ENCODE measurements at places on chromosomes 6 and 20.

GRCh38 chr6:121344539-121344938 is 10.3 kb upstream of the TBC1D32 start:
- DNase-seq, result no peak

GRCh38 chr20:63702036-63702665 is 5.6 kb downstream of the ARFRP1 start:
- no peak for DNase-seq

- DNase-seq, result peak; percentile 20
Observed at GRCh38 chr20:58228484-58229197, at the start of gene ANKRD60. Gene ANKRD60 (minus strand): TSS chr20:58228653. CDS start chr20:58228653, 0 bp downstream.

DNA sequence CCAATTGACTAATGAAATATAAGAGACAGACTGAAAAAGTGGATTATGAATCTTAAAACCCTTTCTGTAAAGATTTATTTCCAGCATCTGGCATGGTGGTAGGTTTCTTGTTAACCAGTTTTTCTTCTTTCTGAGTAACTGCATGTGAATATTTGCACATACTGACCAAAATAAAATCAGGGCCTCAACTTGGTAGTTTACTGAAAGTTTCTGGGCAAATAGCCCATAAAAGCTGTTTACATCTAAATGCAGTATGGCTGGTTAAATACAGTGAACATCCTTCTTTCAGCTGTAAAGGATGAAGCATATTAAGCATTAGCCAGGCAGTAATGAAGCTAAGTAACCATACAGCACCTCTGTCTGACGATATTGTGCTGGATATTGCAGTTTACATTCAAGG is 83.6 kb upstream of the EYS start:
- no peak for DNase-seq

DNA sequence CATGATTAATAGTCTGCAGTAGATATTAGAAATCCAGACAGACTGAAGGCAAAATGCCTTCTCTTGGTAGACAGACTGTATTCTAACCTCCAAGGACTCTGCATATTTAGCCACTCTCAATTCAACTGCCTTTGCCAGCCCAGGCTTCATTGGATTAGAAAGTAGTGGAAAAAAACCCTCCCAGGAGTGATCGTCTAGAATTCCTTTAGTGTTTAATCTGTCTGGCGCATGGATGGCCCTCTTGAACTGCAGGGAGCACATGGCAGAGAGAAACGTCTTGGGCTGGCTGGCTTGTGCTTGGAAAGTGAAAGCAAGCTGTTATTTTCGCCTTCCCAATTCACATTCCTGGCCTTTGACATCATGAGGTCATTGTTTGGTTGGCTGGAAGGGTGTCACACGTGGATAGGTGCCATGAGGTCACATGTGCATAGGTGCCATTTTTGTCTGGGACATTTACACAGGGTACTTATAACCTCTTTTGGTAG is 30.9 kb upstream of the NEDD9 start:
- DNase-seq, result no peak

DNA sequence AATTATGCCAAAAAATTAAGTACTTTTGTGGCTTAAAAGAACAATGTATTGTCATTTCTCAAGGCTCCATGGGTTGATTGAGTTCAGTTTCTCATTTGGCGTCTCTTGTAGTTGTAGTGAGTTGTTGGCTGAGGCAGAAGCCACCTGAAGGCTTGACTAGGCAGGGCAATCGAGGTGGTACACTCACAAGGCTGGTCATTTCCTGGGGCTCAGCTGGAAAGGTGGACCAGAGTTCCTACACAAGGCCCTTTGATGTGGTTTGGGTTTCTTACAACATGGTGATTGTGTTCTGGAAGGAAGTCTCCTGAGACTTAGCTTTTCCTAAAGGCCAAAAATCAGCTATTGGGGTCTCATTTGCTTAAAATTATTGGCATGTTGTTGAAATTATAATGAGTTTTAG is 22.6 kb downstream of the MAS1 start:
- no peak for DNase-seq

- DNase-seq, result no peak
Observed at GRCh38 chr6:158150701-158151100, 17.4 kb downstream of the SERAC1 start.

DNA sequence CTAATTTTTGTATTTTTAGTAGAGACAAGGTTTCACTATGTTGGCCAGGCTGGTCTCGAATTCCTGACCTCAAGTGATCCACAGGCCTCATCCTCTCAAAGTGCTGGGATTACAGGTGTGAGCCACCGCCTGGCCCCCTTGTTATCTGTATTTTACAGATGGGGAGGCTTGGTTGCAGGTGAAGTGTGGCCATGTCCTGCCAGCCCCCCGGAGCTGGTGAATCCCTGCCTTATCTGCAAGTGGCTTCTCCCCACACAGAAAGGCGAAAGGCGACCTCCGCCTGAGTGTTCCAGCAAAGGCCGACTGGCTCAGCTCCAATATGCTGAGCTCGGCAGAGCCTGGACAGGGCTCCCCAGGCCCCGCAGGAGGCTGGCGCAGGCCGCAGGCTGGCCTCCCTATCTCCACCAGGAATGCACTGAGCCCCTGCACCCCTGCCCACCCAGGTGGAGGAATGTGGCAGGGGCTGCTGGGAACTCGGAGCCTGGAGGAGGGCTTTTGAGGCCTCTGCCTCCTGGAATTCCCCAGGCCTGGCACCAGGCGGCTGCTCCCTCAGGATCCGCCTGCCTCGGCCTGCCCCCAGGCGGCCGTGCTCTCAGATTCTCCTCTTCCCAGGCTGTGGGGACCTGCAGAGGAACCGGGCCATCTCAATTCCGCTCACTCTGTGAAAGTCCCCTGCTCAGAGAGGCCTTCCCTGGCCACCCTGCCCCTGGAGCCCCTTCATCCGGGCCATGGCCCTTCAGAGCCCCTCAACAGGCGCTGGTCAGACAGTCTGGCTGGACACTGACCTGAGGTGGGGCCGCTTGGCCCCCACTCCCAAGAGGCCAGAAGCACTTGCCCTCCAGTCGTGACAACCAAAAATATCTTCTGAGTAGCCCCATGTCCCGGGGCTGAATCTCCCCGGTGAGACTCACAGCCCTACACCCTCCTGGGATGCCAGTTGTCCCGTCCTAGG is 9.3 kb upstream of the LAMA5 start:
- no peak for DNase-seq

DNA sequence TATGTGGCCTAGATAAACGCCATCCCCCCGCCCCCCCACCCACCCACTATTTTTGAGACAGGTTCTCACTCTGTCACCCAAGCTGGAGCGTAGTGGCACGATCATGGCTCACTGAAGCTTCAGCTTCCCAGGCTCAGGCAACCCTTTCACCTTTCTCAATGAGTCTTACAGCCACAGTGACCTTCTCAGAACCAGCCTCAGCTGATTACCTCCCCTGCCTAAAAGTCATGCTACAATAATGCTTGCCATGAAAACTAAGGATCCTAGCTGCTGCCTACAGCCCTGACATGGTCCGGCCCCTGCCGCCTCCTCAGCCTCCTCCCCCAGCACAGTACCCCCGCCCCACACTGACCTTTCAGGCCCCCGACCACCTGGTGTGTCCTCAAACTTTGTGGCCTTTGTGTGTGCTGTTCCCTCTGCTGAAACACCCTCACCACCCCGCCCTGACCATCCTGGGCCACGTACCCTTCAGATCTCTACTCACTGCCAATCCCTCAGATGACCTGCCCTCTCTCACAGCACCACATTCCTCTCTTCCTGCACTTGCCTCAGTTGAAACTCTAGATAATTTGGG is 31.3 kb downstream of the PNPLA1 start:
- no peak for DNase-seq
